ENCODE measurements at places on chromosomes 4 and X.
A peak's percentile ranks its signal among the peaks of the same experiment; 100 is the strongest.

DNA sequence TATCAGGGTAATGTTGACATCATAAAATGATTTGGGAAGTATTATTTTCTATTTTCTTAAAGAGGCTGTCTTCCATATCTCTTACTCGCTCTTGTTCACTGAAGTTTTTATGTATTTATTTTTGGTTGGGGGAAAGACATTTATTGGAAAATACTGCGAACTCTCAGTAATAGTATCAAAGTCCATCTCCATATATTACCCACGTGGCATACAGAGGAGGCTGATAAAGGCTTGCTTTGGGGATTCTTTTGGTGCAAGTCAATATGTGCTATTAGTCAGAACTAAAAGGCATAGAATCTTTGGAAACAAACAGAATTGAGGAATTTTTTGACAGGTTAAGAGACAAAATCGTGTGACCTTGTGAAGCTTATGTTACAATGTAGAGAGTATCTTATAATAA is 101.3 kb downstream of the NYX start:
- DNase-seq, result no peak

DNA sequence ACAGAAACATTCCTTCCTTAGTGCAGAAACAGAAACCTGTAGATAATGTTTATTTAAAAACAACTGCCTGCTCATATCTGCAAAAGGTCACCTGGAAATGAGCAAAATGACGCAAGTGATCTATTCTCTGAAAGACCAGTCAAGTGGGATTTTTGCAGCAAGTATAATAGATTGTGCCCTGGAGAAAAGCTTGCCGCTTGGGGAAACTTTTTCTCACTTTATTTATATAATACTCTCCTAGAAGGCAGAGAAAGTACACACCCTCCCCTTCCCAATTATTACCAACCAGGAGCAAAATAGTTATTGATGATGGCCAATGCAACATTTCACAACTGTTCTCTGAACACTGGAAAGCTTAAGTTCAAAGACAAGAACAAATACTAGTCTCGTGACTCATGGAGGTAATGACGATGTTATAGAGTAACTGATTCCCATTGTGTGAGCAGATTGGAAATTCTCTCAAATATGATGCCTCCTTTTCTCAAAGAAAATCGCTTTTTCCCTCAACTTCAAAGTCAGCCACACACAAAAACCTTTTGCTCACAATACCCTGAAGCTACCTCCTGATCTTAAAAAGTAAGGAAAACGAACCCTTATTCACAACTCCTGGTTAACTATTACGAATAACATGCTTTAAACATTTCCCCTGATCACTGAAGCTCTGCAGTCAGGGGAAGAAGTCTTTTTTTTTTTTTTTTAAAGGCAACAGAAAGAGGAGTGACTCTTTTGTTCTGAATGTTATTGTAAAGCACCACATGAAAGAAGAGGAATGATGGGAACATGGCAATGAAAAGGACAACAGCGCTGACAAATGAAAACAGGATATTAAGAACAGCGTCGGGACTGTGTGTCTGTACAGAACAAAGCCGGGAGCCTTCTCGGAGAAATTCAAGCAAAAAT is 41.0 kb downstream of the MID1 start:
- no peak for DNase-seq

DNA sequence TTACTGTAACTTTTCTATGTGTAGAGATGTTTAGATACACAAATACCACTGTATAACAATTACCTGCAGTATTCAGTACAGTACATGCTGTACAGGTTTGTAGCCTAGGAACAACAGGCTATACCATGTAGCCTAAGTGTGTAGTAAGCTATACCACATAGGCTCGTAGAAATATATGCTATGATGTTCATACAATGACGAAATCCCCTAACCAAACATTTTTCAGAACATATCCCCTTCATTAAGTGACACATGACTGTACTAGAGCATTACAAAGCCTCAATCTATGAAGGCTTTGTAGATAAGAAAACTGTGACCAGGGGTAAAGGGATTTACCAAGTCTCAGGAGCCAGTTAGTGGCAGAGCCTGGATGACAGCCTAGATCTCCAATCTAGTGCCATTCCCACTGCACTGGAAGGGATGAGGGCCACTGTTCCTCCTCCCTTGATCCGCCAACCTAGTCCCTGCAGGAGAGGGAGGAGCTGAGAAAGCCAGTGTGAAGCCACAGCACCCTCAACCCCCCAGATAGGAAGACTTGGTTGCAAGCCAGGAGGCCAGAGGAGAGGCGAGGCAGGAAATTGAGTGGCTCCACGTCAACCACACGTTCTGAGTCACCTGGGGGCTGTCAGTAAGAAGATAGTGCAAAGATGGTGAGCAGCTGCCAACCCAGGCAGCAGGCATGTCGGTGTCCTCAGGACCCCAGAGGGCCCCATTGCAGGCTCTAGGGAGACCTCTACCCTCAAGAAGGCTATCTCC is 227.7 kb downstream of the BCOR start:
- DNase-seq, result no peak

DNA sequence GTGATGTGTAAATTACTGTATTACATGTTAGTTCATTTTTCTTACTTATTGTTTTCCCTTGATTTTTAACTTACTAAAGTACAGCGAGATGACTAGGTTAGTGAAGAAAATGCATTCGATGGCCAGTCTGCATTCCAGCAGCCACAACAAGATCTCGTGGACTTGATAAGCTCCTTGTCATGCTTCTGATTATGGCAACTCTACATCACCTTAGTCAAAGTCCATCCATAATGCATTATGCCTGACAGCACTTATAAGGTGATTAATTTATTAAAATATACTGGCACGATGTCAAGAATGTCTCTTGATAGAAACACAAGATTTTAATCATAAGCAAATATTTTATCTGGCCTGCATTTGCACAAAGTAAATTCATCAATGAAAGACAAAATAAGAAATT is 109.9 kb upstream of the NAP1L5 start:
- DNase-seq, result peak; percentile 29

DNA sequence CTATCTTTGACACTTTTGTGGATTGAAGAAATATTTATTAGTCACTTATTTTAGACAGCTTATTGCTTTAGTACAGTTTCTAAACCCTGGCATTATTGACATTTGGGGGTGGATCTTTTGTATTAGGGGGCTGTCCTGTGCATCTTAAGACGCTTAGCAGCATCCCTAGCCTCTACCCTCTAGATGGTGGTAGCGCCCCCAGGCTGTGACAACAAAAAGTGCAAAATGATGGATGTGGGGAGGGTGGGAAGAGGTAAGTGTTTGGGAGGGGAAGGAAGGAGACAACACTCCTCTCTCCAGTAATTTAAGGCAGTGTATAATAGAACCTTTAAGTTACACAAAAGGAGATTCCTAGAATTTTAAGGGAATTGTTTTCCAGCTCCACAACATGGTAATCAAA is 1210.6 kb downstream of the C4orf33 start:
- DNase-seq, result no peak

DNA sequence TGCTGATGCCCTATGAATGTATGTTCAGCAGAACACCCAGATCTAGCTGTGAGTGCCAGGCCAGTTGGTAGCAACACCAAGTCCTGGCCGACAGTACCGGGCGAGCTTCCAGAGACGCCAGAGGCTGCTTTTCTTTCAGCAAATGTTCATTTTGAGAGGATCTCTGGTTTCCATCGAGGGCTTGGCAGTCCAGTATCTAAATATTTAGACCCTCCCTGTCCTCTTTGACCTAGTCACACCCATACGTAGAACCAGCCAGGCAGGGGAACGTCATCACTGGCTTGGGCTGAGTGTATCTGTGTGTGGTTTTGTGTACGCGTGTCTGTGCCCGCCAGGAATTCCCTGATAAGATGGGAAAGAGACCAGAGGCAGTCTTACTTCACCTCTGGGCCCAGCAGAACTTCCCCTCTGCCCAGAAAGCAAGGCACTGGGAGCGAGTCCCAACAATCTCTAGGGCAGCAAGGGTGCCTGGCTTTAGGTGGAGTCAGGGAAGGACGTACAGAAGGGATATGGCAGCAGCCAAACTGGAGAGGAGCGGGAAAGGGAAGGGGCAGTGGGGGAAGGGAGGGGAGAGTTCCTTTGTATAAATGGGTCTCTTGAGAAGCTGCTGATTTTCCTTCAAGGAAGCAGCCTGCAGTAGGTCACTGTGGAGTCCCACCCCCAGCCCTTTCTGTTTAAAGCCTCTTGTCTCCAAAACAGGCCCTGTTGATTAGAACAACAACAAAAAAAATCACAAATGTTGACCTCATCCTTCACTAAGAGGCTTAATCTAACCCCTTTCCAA is 15.0 kb upstream of the ELF4 start:
- DNase-seq, result peak; percentile 88

GRCh38 chr4:73704314-73705055 is 35.9 kb upstream of the CXCL8 start:
- DNase-seq, result peak; percentile 84

GRCh38 chrX:139784807-139785206 is 76.8 kb upstream of the MCF2 start:
- no peak for DNase-seq

DNA sequence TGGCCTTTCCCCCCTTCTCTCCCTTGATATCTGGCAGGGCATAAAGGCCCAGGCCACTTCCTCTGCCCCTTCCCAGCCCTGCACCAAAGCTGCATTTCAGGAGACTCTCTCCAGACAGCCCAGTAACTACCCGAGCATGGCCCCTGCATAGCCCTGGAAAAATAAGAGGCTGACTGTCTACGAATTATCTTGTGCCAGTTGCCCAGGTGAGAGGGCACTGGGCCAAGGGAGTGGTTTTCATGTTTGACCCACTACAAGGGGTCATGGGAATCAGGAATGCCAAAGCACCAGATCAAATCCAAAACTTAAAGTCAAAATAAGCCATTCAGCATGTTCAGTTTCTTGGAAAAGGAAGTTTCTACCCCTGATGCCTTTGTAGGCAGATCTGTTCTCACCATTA is 183.8 kb downstream of the AR start:
- no peak for DNase-seq

- no peak for DNase-seq
These were observed 135.8 kb downstream of the HS6ST2 start for GRCh38 chrX:132822634-132823012.

- DNase-seq, result no peak
These were observed 455.9 kb downstream of the AFF2 start for GRCh38 chrX:148956352-148956751.

- DNase-seq, result no peak
These were observed 104.1 kb upstream of the DDIT4L start for GRCh38 chr4:100294356-100294755.

- DNase-seq, result no peak
These were observed 252.1 kb upstream of the ADGRL3 start for GRCh38 chr4:60948008-60948407.
